Upper lobe of right lung (tissue), 1 donor: ENCODE measurements at places on chromosomes 2 and 18. TPM values are rescaled to one million over a fixed set of nuclear protein-coding genes. Genes with fewer than 3 reads are reported as not detected.

- no peak for DNase-seq
Measured at GRCh38 chr2:179442206-179442605, 177.6 kb upstream of the SESTD1 start.

DNA sequence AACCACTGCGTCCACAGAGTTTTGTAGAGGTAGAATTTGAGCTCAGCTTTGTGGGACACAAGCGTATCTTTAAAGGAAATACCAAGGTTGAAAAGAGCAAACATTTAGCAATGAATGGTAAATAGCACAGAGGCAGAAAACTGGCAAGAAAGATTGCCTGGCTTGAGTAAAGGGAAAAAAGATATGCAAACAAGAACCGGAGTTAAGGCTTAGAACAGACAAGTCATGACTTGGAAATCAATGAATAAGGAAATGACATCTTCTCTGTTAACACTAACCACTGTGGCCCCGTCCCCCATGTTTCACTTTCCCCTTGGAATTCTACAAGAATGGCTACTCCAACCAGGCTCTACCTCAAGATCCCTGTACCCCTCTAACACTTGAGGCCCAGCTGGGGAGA is 3.8 kb downstream of the STAM2 start:
- DNase-seq: no peak

DNA sequence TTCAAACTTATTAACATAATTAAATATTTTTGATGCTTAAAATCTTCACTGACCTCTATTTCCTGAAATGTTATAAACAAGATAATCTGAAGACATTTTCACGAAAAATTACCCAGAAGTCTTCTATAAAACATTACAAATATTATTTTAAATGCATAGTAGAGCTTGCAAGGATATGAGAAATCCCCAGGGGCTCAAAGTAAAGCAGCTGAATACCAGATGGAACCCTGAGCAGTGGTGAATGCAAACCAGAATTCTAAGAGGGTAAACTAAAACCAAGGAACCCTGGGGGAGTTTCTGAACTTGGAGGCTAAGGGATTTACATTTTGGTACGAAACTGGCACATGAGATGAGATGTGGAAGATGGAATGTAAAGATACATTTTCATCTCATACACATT is 83.6 kb downstream of the FSHR start:
- DNase-seq: no peak

DNA sequence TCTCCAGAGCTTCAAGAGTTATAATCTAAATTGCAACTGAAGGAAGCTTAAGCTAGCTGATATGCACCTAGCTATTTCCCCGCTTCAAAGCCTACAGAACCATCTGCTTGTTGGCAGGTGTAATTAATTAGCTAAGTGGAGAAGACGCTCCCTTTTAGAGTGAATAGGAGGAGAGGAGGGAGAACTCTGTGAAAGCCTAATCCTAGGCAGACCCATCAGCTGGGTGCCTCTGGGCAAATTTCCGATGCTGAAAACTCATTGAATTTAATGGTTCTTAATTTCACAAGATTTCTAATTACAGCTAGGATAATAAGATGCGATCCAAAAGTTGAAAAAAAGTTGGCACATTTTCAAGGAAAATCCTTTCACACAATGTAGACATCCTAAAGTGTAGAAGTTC is 735.9 kb downstream of the ERBB4 start:
- DNase-seq: no peak

DNA sequence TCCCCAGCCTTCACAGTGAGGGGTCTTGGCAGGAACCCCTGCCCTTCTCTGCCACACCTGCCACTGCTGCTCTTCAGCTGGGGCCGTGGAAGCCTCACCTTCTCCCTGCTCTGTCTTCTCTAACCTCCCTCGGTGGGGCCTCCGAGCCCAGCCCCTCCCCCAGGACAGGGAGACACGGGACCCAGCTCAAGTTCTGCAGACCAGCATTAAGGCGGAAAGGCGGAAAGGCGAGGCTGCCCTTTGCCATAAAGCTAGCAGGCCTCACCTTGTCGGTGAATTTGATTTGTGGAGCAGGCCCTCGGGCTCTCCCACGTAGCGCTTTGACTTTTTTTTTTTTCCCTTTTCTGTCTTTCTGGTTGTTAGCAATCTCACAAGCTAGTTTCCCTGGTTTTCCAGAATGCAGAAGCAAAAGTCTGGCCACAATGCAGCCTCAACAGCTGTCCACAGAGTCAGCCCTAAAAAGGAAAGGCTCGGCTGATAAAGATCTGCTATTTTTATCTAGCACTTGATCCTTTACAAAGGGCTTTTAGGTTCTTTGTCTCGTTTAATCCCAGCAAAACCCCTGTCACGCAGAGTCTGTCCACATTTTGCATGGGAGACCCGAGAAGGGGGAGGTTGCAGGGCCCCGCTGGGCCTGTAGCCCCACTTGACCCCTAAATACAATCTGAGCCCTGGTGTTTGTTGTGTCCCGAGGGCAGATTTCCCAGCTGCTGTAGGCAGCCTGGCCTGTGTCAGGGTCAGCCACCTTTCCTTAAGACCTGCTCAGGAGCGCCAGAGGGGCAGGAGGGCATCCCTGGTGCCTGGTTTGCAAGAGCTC is 6.0 kb downstream of the ITM2C start:
- DNase-seq: no peak

TBC1D8 gene
- 19.9 TPM for total RNA-seq

MORN2 gene
- total RNA-seq: 6.4 TPM
